ENCODE measurements at places on chromosomes 2 and 18. TPM values are rescaled to one million over a fixed set of nuclear protein-coding genes. Genes with fewer than 3 reads are reported as not detected.

Gene MC5R
- not detected for total RNA-seq

Gene KLHL14
- total RNA-seq: not detected

Gene RNF125
- total RNA-seq: 2.8 TPM

Gene MAP3K19
- not detected for total RNA-seq

Gene CXCR2
- not detected for total RNA-seq

Gene IL36RN
- not detected for total RNA-seq

Gene UGT1A5
- not detected for total RNA-seq

Gene ARHGAP15
- total RNA-seq: not detected

Gene MFSD2B
- 0.14 TPM for total RNA-seq

Gene KHK
- 7.3 TPM for total RNA-seq

Gene PDCD1
- 0.62 TPM for total RNA-seq

Gene FBXO36
- 5.0 TPM for total RNA-seq

Gene ICA1L
- 15.5 TPM for total RNA-seq

Gene IHH
- not detected for total RNA-seq

Gene EGR4
- not detected for total RNA-seq

- no peak for DNase-seq
Measured at GRCh38 chr2:21254170-21254965, 130.6 kb downstream of the TDRD15 start.

DNA sequence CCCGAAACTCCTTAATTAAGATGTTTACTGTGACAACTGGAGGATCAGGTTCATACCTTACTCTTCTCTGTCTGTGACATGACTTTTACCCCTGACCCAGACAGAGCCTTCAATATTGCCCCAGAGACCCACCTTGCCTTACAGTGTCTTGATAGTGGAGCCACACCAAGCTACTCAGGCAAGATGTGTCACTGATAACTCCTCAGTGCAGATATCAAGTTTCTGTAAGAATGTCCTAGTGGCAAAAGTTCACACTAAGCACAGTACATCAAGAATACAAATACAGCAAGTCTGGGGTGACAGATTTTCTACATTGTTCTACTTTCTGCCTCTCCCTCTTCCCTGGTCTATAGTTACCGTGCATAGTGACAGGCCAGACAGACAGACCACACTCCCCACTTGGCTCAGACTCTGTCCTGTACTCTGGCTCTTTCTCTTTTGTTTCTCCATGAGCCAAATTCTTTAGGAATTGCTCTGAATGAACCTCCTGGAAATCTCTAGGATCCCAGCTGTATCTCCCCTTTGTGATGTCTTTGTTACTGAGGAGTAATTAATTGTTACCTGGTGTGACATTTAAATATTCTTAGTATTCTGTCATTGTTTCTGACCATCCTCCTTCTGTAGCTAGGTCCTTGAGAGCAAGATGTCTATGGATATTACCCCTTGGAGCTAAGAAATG lies 24.1 kb upstream of the APOB start:
- DNase-seq: no peak

DNA sequence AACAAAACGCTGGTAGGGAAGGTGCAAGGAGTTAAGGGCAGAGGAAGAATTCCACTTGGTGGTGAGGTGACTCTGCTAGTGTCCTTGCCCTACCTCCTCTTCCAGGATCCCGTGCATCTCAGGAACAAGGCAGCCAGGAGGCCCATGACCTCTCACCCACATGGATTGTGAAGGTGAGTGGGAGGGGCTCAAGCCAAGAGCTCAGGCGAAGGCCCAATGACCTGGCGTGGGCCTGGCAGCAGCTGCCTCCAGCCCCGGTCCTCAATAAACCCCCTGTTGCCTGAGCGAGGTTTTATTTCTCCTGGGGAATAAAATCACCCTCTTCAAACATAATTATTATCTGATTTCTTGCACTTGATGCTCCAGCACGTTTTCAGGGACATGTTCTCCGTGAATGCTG lies 28.2 kb downstream of the LAMA1 start:
- DNase-seq: no peak

DNA sequence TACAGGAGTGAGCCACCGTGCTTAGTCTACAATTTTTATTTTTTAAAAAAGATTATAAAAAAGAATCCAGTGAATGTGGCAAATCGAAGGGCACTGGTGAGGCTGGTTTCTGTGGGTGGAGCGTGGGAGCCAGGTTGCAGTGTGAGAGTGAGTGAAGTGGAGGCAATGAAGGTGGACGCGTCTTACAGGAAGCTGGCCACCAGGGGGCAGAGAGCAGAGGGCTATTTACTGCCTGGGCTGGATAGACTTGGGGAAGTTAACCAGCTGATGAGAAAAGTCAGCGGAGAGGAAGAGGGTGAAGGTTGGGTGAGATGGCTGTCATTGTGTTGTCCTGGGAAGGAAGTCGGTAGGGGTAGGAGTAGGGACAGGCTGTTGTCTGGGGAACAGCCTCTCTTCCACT lies 6.8 kb downstream of the SCTR start:
- DNase-seq: peak; percentile 16

- no peak for DNase-seq
Measured at GRCh38 chr2:68217729-68218128, 34.6 kb downstream of the PPP3R1 start.

GRCh38 chr2:10688921-10689807 lies 611 bp downstream of the NOL10 start:
- DNase-seq: peak; percentile 3

- DNase-seq: peak; percentile 95
Measured at GRCh38 chr2:148957023-148957422, 81.5 kb upstream of the LYPD6B start.

- DNase-seq: no peak
Measured at GRCh38 chr18:63254716-63255399, 64.7 kb downstream of the BCL2 start.

DNA sequence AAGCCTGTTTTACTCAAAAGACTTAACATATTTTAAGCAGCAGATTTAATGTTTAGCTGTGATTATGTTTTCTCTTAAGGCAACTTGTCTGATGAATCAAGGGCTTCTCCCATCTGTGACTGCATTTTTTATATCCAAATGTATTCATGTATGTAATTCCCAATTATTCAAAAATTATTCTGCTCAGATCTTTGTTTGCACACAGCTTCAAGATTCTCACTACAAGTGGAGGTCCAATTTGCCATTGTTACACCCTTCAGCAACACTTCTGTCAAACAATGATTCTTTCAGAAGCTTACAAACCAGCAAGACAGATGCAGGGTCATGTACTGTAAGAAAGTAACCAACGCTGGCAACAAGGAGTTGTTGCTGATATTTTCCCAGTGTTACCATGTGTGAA lies 5.9 kb upstream of the LRPPRC start:
- DNase-seq: no peak

- DNase-seq: no peak
Measured at GRCh38 chr2:78416625-78417300, 608.7 kb upstream of the REG3G start.

DNA sequence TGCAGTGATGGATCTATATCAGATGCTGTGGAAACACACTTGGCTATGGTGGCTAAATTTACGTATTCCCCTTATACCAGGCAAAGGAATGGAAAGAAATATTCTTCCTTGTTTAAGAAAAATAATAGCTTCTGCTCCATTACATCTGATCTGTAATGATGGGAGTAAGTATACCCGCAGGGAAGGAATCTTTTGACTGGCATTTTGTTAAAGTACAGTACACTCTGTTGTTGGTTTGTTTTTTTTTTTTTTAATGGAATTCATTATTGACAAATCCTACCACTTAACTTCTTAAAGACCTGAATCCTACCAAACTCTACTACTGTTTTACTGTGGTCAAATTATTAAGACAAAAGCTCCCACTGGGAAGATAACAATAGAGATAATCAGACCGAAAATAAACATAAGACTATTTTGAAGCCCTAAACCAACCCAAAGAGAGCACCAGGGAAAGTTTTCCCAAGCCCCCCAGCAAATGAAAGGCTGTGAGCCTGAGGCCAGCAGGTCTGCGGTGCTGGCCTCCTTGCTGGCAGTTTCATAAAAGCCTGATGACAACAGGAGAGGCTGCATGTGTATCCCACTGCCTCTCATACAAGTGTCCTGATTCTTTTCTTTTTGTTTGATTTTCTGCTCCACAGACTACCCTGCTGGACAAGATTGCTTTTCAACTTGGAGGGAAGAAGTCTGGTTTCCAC lies 101.0 kb downstream of the SLC25A12 start:
- no peak for DNase-seq

- no peak for DNase-seq
Measured at GRCh38 chr2:241706537-241706936, 4.7 kb downstream of the ING5 start.

DNA sequence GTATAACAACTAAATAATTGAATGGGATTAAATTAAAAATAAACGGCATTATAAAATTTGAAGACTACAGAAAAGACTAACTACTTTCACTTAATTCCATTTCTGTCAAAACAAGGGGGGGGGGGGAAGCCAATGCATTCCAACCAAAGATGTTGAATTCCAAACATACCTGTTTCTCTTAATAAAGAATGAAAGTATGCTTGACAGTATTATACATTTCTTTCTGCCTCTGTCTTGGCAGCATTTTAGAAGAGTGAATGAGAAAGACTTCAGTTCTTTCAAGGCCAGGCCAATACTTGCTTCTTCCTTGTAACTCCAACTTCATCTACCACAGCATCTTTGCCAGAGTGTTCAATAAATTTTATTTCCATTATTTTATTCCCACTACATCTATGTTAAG lies 65.9 kb downstream of the PDE11A start:
- no peak for DNase-seq

DNA sequence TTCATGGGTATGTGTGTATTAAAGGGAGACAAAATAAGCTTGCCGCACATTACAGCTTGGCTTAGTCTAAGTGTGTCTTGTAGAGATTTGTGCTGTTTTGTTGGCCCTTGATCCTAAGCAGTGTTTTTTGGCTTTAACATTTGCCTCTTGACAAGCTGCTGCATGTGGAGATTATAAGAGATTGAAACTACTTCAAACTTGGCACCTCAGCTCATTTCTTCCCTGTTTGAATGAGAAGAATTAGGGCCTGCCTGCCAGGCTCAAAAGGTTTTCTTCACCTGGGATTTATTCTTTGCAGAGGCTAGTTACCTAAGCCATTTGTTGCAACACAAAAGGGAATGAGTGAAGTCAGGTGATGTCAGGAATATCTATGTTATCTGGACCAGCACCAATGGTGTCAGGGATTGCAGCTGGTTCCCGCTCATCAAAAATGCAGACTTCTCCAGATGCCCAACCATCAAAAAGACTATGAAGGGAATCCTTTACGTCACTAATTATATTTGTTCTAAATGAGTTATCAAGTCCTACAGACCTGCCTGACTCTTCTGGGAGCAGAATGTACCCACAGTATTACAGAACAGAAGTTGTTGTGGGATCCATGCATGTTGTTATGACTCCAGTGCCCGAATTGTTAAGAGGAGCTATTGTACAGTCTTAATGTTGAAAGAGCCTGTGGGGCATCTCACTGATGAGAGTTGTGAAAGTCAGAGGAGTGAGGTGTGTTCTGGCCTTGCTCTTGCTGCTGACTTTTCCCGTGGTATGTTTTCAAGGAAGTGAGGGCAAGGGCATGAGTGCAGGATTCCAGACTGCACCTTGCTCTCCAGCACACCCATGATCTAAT lies 31.0 kb downstream of the ABCA12 start:
- no peak for DNase-seq

DNA sequence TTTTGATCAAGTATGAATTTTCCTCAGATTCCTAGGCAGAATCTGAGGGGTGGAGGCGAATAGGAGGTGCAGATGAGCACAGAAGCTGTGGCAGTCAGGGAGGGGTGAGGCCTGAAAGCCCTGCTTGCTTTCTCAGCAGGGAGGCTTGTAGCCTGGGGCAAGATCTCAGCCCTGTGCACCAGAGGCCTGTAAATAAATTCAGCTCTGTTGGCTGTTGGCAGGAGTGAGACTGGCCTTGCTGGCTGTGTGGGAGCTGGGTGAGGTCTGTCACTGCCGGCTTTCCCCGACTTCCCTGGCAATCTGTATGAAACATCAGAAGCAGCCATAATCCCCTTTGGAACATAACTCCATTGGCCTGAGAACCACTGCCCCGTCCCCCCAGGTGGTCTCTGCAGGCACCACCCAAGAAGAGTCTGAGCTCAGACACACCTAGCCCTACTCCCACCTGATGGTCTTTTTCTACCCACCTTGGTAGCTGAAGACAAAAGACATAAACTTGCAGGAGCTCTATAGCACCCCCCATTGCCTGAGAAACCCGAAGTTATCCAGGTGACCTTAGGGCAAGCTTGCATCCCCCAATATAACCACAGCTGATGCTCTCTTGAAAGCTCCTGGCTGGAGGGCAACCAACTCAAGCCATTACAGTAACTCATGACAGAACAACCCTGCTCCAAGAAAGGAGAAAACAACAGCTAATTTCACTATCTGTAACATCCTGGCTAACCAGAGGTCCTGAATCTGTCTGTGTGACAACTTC lies 32.3 kb downstream of the EVA1A start:
- DNase-seq: no peak

DNA sequence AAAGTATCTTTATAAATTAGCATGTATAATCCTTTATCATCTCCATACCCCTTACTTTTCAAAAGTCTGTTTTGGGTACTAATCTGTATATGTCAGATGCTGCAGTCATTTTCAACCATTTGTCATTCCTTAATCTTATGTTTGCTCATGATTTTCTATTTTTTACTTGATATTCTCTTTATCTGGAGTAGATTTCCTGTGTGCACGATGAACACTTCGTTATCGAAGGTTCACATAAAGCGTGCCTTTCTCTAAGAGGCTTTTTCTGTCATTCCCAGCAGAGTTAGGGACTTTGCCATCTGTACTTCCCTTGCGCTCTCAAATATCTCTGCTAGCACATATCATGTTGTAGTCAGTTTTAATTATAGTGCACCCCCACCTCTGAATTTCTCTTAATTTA lies 123.2 kb downstream of the BIRC6 start:
- no peak for DNase-seq

- DNase-seq: peak; percentile 32
Measured at GRCh38 chr2:86337244-86337835, at the start of gene REEP1. Gene REEP1, minus strand, starts transcription at chr2:86337626. Its CDS starts 116 bp downstream, at chr2:86337510.

- no peak for DNase-seq
Measured at GRCh38 chr2:214264171-214264570, 146.7 kb upstream of the VWC2L start.

GRCh38 chr18:57575542-57575941 lies 11.0 kb downstream of the FECH start:
- no peak for DNase-seq

- no peak for DNase-seq
Measured at GRCh38 chr2:132668987-132669907, 758 bp downstream of the LYPD1 start.

GRCh38 chr2:96945014-96945413 lies 41.4 kb downstream of the FAM178B start:
- DNase-seq: peak; percentile 69

- DNase-seq: no peak
Measured at GRCh38 chr2:46837704-46838103, 77.9 kb downstream of the MCFD2 start.

- no peak for DNase-seq
Measured at GRCh38 chr18:45251236-45251635, 364.0 kb upstream of the SLC14A2 start.

- no peak for DNase-seq
Measured at GRCh38 chr18:11160313-11160712, 10.9 kb upstream of the PIEZO2 start.

GRCh38 chr2:15388406-15389325 lies 172.5 kb downstream of the NBAS start:
- DNase-seq: no peak

- DNase-seq: no peak
Measured at GRCh38 chr2:236775511-236775910, 205.9 kb downstream of the ACKR3 start.
